ENCODE measurements at places on chromosomes 2 and 18. TPM values are rescaled to one million over a fixed set of nuclear protein-coding genes. Genes with fewer than 3 reads are reported as not detected.

Gene KIAA2012
- not detected for total RNA-seq

Gene G6PC2
- not detected for total RNA-seq

Gene POTEJ
- not detected for total RNA-seq

Gene ITGA4
- 206 TPM for total RNA-seq

Gene CAPG
- 8.0 TPM for total RNA-seq

Gene CCDC74B
- 0.49 TPM for total RNA-seq

Gene PLCL1
- 8.8 TPM for total RNA-seq
